Sigmoid colon (tissue), 7 donors: ENCODE measurements at places on chromosomes 1 and 21. TPM values are rescaled to one million over a fixed set of nuclear protein-coding genes. Genes with fewer than 3 reads are reported as not detected.

Gene C1orf105
- total RNA-seq, result not detected

DNA sequence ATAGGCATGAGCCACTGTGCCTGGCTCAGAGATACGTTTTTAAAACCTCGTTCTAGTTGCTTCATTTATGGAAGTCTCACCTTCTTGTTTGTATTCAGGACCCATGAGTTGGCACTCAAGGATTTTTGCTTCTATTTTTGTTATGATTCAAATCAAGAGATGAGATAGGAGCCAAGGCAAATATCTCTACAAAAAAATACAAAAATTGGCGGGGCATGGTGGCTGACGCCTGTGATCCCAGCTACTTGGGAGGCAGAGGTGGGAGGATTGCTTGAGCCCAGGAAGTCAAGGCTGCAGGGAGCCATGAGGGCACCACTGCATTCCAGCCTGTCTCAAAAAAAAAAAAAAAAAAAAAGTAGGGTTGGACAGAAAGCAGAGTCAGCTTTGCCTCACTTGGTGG, 36.8 kb upstream of the ERRFI1 start:
- H3K27ac ChIP-seq, result peak overlapping the region; percentile 79
- no peak for DNase-seq
- H3K4me3 ChIP-seq, result no peak overlapping the region
- no peaks in the 10 kb centered on the region for H3K27me3 ChIP-seq

Gene CSMD2
- 0.16 TPM for total RNA-seq

- no peaks in the 10 kb centered on the region for H3K27me3 ChIP-seq
- H3K36me3 ChIP-seq, result no peaks in the 10 kb centered on the region
- H3K27ac ChIP-seq, result no peak overlapping the region
- no peak overlapping the region for H3K4me3 ChIP-seq
- H3K4me1 ChIP-seq, result no peaks in the 10 kb centered on the region
- DNase-seq, result no peak
Observed at GRCh38 chr21:28640326-28640725, 352.4 kb downstream of the LTN1 start.
